Central memory CD4-positive, alpha-beta T cell (primary cell): ENCODE measurements at places on chromosomes 6 and 20.

- DNase-seq = no peak
Observed at GRCh38 chr6:26431258-26432172, 8.8 kb upstream of the BTN3A3 start.

GRCh38 chr6:131744432-131745287 is 33.8 kb upstream of the CTAGE9 start:
- no peak for DNase-seq

DNA sequence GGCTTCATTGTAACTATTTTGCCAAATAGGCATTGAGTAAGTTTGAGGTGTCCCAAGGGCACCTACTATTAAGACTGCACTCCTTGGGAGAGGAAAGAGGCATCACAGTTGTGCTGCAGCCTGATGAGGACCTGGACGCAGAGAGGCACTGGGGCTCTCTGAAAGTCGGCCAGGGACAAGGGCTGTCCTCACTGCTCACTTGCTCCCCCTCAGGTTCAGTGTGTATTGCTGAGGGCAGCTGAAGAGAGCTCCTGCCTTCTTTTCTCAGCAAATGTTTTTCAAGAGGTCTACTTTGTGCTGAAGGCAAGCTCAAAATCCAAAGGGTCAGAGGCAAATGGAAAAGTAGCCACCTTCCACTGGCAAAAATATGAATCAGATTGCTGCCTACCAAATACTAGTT is 331.8 kb downstream of the RIMS1 start:
- DNase-seq = no peak

- DNase-seq = no peak
Observed at GRCh38 chr6:160102956-160103824, 18.4 kb upstream of the SLC22A1 start.

GRCh38 chr6:36839749-36840431 is 646 bp upstream of the CPNE5 start:
- peak; percentile 28 for DNase-seq
